ENCODE measurements at places on chromosomes 5 and 9.

DNA sequence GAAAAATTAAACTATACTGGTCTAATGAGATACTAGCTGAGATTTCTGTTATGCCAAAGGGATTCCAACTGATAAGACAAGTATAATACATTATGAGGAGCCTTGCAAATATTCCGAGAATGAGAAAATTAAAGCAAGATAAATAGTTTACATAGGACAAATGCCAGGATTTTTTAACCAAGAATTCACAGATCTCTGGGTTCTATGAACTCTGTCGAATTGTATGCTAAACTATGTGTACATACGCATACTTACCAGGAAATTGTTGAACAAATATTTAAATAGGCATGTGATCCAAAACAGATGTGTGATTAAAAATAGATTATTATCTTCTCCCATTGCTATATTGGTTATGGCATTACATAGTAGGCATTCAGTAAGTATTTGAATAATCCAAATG lies 616.6 kb downstream of the GABRG2 start:
- DNase-seq: no peak

DNA sequence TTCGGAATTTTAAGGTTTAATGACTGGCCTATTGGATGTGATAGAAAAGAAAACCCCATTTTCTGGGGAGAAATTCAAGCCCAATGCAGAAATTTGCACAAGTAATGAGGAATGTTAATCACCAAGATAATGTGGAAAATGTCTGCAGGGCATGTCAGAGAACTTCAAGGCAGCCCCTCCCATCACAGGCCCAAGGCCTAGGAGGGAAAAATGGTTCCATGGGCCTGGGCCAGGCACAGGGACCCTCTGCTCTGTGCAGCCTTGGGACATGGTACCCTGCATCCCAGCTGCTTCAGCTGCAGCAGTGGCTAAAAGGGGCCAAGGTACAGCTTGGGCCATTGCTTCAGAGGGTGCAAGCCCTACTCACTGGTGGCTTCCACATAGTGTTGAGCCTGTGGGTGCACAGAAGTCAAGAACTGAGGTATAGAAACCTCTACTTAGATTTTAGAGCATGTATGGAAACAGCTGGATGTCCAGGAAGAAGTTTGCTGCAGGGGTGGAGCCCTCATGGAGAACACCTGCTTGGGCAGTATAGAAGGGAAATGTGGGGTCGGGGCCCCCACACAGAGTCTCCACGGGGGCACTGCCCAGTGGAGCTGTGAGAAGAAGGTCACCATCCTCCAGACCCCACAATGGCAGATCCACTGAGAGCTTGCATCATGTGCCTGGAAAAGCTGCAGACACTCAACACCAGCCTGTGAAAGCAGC lies 12.2 kb downstream of the FBXO10 start:
- no peak for DNase-seq

DNA sequence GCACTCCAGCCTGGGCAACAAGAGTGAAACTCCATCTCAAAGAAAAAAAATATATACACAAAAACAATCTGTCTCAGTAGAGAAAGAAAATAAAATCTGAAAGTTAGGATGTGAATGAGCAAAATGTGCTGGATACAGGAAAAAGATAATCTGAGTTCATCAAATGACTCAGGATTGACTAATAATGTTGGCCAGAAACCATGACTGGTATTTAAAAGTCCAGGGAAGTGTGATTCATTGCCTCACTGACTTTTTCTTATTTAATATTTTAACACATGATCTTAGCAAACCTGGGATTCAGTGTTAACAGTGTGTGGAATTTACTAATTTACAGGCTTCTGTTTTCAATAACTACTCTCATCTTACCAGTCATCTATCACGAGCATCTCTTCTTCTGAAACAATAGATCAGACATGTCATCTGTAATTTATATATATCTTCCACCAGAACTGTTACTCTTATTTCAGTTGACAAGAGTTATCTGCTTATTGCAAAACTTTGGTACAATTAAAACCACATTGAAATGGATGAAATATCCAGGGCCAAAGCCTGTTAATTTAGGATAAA lies 256.7 kb downstream of the CDH12 start:
- no peak for DNase-seq

- no peak for DNase-seq
Observed at GRCh38 chr9:128614728-128615127, 41.9 kb downstream of the DYNC2I2 start.

GRCh38 chr9:20832775-20833174 lies 148.7 kb downstream of the FOCAD start:
- no peak for DNase-seq

- no peak for DNase-seq
Observed at GRCh38 chr9:754150-754931, 87.2 kb upstream of the DMRT1 start.

- DNase-seq: no peak
Observed at GRCh38 chr5:110475529-110475928, 250.9 kb downstream of the TMEM232 start.

DNA sequence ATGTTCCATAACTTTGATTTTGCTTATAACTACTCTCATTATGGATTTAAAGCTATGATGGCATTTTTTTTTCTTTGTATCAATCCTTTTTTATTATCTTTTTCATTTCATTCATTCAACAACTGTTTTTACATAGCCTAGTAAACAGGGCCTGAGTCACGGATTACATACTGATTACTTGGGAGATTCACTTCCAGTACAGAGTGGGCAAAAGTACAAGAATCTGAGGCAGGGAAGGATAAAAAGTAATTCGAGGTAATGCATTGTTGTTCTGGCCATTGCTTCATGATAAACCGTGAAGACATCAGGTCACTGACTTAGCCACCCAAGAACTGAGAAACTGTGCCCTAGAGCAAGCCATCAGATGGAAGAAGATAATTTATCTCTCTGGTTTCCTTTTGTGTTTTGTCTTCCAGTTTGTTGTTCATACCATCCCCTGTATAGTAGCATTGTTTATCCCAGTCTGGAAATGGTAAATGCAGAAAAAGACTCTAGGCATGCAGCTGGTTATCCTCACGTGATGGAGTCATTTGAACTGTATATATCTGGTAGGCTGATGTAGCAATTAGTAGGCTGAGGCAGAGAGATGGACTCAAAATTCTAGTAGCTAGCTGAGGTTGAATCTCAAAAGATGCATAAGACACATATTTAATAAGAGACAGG lies 145.6 kb downstream of the CNTLN start:
- no peak for DNase-seq

DNA sequence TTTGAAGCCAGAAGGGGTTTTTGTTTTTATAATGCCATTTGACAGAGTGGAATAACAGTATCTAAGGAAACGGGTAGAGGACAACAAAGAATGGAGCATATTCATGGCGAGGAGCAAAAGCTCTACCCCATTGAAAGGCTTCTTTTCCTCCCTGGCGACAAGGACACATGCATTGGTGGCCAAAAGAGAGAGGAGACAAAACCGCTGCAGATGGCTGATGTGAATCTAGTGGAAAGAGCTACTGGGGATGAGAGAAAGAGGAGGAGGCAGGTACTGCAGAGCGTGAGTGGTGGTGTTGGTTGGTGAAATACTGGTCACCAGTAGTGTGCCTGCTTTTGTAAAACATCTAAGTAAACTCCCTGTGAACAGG lies 491 bp downstream of the APC start:
- DNase-seq: no peak

DNA sequence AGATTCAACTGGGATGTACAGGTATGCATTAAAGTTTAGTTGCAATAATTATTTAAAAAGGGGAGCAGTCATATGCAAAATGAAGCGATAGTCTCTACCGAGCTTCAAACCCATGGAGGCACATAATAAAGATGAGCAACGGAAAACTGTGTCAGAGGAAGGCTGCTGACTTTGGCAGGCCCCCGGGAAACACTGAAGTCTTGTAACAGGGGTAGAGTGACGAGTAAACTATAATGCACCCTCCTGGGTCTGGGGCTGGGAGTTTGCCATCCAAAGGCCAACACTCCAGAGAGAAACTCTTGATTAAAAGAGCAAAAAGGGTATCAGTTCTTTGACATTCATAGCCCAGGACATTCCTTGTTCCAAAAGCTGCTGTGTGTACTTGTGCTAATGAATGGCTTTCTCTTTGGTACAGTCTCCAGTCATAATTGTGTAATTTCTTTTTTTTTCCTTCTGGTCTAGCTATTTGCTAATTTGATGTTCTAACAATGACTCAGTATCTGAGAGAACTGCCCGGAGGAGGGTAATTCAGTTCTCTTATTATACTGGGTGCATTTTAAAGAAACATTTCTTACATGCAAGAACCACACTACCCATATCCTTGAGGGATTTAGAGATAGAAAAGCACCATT lies 59.2 kb downstream of the TNC start:
- no peak for DNase-seq

DNA sequence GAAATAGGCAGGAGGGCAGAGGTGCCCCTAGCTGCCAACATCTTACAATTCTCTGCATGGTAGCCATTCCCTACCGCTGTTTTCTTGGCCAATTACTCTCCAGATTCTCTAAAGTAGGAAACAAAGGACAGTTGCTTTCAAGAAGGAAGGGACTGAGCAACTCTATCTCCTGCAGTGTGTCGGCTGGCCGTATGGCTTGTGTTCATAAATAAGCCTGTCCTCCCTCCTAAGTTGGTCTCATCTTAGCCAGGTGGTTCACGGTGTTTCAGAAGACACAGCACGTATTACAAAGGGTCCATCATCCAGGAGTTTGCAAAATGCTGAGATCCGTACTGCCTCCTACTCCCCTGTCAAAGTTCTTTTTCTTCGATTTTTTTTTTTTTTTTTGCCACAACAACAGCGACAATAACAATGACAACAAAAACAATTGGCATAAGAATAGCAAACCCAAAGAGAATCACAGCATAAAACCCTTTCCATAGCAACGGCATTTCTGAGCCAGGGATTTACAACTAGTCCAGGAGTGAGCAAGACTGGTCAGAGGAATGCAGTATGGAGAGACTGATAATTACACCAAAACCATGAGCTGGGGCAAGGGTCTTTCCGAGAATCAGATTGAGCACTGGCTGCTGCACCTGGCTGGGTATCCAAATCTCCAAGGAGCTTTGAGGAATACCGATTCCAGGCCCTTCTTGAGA lies 212.8 kb downstream of the SLIT3 start:
- DNase-seq: no peak

DNA sequence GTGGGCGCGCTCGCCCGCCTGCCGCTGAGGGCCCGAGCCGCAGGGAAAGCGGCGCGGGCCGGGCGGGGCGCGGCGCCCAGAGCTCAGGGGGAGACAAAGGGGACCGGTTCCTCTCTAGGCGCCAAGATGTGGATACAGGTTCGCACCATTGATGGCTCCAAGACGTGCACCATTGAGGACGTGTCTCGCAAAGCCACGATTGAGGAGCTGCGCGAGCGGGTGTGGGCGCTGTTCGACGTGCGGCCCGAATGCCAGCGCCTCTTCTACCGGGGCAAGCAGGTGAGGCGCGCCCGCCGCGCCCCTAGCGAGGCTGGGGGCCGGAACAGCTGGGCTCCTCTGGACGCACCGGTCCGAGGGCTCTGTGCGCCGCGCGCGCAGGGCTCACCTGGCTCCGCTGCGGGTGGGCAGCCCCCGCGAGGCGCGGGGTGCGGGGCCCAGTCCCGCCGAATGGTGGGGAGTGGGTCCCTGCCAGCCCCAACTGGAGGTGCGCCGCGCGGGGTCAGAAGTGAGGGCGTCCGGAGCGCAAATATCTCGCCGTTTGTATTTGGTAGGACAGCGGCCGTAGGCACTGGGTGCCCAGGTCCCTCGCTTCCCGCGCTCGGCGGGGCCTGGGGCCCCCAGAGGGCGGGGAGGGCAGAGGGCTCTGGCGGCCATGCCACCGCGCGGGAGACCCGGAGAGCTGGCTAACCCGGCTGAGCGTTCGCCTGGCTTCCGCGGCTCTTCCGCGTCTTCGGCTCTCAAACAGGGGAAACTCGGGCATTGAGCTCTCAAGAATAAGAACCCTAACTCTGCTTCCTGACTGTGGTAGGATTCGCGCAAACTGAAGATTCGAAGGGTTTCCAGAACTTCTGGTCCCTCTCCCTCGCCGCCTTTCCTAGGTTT lies 607 bp downstream of the UHRF2 start:
- DNase-seq: no peak

DNA sequence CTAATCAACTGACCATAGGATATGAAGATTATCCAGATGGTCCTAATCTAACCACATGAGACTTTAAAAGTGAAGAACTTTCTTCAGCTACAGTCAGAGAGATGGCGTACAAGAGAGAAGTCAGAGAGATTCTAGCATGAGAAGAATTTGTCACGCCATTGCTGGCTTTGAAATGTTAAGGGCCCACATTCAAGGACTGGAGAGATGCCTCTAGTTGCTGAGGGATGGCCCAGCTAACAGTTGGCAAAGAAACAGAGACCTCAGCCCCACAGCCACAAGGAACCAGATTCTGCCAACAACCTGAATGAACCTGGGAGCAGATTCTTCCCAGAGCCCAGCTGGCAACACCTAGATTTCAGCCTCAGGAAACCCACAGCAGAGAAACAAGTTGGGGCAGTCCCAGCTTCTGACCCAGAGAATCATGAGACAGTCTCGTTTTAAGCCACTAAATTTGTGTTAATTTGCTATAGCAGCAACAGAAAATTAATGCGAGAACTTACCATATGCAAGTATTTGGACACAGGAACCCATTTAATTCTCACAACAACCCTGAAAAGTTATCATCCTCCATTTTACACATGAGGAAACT lies 132.0 kb downstream of the MLLT3 start:
- DNase-seq: no peak

- DNase-seq: no peak
Observed at GRCh38 chr5:67301285-67301903, 104.8 kb upstream of the CD180 start.

DNA sequence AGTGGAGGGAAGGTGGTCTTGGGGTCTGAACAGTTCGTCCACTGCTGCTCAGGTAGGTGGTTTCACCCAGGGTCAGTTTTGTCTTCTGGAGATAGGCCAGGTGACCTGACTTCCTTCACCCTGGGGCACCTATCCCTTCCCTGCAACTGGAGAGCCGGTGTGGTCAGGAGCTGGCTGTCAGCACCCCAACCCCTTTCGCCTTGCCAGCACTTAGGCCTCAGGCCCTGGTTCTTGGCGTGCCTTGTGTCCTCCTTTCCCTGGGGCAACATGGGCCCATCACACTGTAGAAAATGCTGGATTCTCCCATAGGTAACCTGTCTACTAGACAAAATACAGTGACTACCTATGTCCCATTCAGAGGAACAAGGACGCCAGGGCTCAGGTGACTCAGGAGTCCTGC lies 13.1 kb downstream of the PROP1 start:
- no peak for DNase-seq

DNA sequence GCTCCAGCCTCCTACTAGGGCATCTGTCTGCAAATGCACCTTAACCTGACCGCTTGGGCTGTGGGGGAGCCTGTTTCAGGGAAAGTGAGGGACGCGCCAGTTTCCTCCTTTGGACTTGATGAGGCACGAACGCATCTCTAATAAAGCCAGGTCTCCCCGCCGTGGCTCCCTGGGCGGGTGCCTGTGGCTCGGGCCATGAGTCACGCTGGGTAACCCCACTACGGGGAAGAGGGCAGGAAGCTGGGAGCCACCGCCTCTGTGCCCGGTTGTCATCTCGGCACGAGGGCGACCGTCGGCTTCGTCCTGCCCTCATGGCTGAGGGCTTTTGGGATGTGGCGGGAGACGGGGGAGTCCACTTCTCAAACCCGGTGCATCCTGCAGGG lies 12.1 kb downstream of the NOTCH1 start:
- no peak for DNase-seq

All from caudate nucleus (tissue), 63 donors.